T-helper 2 cell treated with Interferon-gamma antibody and Interleukin-4, amounts not matched to agents 100 ng/mL and 5 ng/mL, for 36 hours (primary cell): ENCODE measurements at places on chromosomes 16 and 17. TPM values are rescaled to one million over a fixed set of nuclear protein-coding genes. Genes with fewer than 3 reads are reported as not detected.

USP43 gene
- total RNA-seq, result 0.14 TPM in 1 of 2 replicates, not detected in the other

CCL3 gene
- total RNA-seq, result 9.2 and 10.1 TPM in 2 replicates

CX3CL1 gene
- not detected in 2 replicates for total RNA-seq

SPNS2 gene
- 0.36 and 0.64 TPM in 2 replicates for total RNA-seq

TRIM72 gene
- not detected in 2 replicates for total RNA-seq

SLC52A1 gene
- total RNA-seq, result 0.16 and 0.30 TPM in 2 replicates

CETP gene
- not detected in 2 replicates for total RNA-seq
